ENCODE measurements at places on chromosomes 2 and 18. TPM values are rescaled to one million over a fixed set of nuclear protein-coding genes. Genes with fewer than 3 reads are reported as not detected.

DNA sequence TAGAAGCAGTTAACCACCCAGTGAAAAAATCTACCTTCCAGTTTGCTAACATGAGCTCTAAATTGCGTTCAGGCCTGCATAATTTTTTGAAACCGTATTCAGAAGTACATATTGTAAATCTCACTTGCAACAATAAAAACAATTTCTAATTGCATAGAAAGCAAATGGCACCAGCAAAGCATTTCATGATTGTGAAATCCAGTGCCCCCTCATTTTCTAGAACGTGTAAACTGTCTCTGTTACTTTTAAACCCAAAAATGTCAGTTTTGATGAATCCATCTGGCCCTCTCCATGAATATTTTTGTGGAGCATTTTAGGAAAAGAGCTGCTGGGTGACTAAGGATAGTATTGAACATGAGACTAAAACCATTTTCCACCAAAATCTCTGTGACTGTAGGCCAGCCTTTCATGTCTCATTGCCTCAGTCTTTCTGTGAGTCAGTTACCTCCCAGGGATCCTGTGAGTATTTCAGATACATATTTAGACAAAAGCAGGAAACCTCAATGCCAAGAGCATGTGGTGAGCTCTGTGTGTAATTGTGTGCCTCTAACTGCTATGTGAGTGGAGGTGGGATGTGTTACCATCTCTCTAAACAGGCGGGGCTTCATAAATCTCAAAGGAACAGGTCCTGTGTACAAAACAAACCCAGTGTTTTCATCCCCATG lies 477.8 kb upstream of the DCC start:
- DNase-seq: no peak

DNA sequence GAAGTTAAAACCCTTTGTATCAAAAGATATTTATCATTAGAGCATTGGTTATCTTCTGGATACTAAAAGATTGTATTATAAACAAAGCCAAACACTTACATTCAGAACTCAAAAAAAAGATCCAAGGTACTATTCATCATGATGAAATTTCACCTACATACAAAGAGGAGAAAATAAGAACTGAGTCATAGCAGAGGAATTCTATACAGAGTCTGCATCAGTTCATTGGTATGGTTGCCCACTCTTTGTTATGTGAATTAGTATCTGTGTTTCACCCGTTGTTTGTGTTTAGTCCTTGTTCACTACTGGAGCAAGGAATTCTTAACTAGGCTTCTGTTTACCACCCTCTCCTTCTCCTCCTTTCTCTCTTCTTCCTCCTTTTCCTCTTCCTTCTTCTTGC lies 157.9 kb downstream of the LNPK start:
- peak; percentile 47 for DNase-seq

TAF4B gene
- 0.40 TPM for polyA plus RNA-seq

- no peak for DNase-seq
These were observed 382.0 kb downstream of the GPD2 start for GRCh38 chr2:156818221-156818620.

DNA sequence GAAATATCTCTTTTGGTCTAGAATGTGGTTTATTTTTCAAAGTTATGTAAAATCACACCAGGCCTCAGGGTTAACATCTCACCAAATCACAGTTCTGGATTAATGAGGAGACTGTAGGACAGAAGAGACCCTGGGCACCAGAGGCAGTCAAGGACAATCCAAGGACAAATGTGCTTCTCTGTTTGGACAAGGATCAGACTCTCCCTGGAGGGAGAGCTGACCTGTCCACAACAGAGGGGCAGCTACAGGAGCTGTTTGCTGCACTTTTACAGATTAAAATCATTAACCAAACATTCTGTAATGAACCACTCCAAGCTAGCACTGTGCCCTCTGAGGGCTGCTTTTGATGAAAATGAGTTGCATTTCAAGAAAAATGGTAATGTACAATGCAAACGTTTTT lies 690.6 kb upstream of the SLC8A1 start:
- DNase-seq: no peak

DNA sequence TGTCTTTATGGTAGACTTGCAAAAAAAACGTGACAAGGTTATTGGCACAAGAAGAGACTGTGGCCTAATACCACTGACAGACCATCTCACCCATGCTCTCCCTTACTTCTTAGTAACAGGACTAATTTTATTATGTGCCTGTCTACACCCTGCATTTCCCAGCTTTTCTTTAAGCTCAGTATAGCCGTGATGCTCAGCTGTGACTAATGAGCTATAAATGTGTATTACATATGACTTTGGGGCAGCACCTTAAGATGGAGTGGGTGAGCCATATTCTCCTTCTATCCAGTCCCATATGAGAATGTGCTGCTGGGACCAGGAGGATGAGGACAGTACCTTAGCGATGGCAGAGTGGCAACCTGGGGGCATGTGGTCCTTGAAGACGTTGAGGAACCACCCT lies 293.5 kb downstream of the RNF144A start:
- no peak for DNase-seq

KIAA2012 gene
- 0.12 TPM for polyA plus RNA-seq

GRCh38 chr18:58407263-58407648 lies 221.6 kb downstream of the ALPK2 start:
- DNase-seq: no peak

- no peak for DNase-seq
These were observed 34.1 kb downstream of the PIAS2 start for GRCh38 chr18:46883180-46883579.

Measured in AG04450 (cell line).